ENCODE measurements at places on chromosomes 16 and 17. TPM values are rescaled to one million over a fixed set of nuclear protein-coding genes. Genes with fewer than 3 reads are reported as not detected.

- no peaks in the 10 kb centered on the region for H3K36me3 ChIP-seq
- H3K27me3 ChIP-seq: no peaks in the 10 kb centered on the region
- DNase-seq: no peak
Measured at GRCh38 chr17:83170571-83171260, 91.3 kb downstream of the METRNL start.

DNA sequence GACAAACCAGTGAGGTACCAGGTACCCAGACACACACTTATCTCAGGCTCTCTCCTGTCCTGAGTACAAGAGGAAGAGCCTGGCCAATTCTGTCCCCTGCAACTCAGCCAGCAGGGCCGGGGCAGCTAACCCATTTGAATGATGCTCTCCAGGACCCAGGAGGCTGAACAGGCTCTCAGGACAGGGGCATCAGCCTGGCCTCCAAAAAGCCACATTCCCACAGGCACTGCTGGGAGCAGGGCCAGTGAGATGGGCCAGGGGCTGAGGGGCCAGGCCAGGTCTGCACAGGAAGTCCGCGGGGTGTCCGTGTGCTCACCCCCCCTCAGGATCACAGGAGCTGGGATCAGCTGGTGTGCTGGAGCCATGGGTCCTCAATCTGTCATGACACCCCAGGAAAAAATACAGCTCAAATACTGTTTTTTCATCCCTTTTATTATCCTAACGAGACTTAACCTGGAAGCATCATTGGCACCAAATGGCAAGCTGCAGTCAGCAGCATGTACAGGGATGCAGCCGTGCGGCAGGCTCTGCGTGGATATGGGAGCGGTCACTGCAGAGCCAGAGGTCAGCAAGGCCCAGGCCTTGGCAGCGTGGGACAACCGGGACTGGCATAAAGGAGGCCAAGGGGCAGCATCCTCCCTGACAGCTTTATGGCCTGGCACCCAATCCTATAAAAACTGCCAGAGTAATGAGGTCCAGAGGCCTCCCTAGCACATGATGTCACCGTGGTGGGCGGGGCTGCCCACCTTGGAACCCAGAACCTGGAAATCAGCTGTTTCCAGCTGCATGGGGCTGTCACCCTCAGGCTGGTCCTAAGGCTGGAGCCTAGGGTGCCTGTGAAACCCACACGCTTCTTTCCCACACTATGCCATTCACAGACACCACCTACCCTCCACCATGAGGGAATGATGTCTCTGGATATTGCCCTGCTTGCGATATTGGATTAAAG lies 276.7 kb downstream of the C16orf95 start:
- peaks cover 1% of the 10 kb centered on the region for H3K27me3 ChIP-seq
- H3K36me3 ChIP-seq: no peaks in the 10 kb centered on the region
- H3K27ac ChIP-seq: no peak overlapping the region
- no peaks in the 10 kb centered on the region for H3K4me1 ChIP-seq
- no peak overlapping the region for H3K4me3 ChIP-seq

DNA sequence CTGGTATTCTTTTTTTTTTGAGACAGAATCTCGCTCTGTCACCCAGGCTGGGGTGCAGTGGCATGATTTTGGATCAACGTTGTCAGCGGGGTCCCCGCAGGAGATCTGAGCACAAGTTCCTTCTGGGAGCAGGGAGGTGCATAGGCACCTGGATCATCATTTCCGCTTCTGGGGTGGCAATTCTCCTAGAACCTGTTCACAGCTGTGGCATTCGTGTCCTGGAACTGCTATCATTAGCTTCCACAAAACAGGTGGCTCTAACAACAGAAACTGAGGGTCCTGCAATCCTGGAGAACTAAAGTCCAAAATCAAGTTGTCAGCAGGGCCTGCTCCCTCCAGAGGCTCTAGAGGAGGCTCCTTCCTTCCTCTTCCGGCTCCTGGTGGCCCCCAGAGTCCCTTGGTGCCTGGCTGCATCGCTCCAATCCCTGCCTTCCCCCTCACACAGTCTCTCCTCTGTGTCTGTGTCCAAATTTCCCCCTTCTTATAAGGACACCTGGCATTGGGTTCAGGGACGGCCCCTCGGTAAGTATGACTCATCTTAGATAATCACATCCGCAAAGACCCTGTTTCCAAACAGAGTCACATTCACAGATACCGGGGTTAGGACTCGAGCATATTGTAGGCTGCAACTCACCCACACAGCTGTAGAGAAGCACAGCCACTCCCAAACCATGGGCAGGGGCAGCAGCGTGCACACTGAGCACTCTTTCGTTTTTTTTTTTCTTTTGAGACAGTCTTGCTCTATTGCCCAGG lies 43.5 kb upstream of the KLHDC4 start:
- DNase-seq: no peak
- H3K36me3 ChIP-seq: no peaks in the 10 kb centered on the region
- no peaks in the 10 kb centered on the region for H3K27me3 ChIP-seq
- H3K4me1 ChIP-seq: no peaks in the 10 kb centered on the region
- H3K27ac ChIP-seq: no peak overlapping the region

- no peaks in the 10 kb centered on the region for H3K36me3 ChIP-seq
- DNase-seq: no peak
- no peak overlapping the region for H3K4me3 ChIP-seq
- no peaks in the 10 kb centered on the region for H3K27me3 ChIP-seq
- H3K27ac ChIP-seq: no peak overlapping the region
- no peaks in the 10 kb centered on the region for H3K4me1 ChIP-seq
Measured at GRCh38 chr16:77308163-77308561, 109.0 kb downstream of the SYCE1L start.

GRCh38 chr17:67993998-67994361 lies 2.3 kb downstream of the C17orf58 start:
- H3K36me3 ChIP-seq: no peaks in the 10 kb centered on the region
- H3K4me1 ChIP-seq: peaks cover 17% of the 10 kb centered on the region
- no peak for DNase-seq
- peak overlapping the region; percentile 86 for H3K27ac ChIP-seq
- peak overlapping the region; percentile 79 for H3K4me3 ChIP-seq
- H3K27me3 ChIP-seq: no peaks in the 10 kb centered on the region

- H3K36me3 ChIP-seq: peaks cover 4% of the 10 kb centered on the region
- no peak for DNase-seq
- no peaks in the 10 kb centered on the region for H3K4me1 ChIP-seq
Measured at GRCh38 chr16:1762879-1763520, 8.3 kb downstream of the NME3 start.

DNA sequence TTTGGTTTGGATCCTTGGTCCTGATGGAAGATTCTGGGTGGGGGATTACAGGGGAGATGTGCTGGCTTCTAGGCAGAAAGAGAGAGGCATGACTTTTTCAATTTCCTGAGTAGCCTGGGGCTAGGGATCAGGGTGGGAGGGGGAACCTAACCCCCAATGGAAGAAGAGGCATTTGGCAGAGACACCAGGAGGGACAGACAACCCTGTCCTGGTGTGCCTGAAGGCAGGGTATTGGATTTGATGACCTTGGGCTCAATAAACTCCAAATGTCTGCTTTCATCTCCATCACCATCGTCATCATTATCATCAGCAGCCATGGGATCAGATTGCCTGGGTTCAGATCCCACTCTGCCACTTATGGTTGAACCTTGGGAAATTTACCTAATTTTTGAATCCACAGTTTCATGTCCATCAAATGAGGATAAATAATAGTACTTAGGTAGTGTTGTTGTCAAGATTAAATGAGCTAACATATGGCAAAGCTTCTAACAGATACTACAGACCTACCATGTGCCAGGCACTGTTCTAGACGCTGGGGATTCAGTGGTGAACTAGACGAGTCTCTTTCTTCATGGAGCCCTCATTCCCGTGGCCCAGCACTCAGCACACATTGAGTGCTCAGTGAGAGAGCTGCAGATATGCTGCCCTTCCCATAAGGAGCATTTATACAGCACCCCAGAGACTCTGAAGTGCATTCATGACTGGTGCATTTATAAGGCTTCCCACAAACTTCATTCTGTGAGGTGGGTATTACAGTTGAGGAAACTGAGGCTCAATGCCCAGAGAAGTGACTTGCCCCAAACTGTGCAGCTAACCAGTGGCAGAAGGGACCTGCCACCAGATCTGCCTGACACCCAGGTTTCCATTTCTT lies 26.8 kb downstream of the IGFBP4 start:
- no peak for DNase-seq
- H3K4me1 ChIP-seq: no peaks in the 10 kb centered on the region
- no peaks in the 10 kb centered on the region for H3K36me3 ChIP-seq

DNA sequence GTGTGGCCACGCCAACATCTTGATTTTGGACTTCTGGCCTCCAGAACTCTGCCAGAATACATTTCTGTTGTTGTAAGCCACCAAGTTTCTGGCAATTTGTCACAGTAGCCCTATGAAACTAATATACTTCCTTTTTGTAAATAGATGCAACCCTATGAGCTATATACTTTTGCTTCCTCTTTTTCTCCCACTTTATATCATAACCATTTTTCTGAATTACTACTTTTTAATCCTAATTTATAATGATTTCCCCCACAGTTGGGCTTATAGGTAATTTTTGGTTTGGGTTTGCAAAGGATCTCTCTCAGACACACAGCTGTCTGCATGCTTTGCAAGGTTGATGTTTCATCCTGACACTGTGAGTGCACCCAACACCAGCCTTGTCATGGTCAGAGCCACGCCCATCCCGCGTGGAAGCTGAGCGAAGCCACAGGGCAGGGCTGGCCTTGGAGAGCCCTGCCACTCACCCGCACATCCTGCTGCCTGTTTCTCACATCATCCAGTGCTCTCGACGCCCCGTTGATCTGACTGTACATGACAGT lies 5.8 kb downstream of the TRIM25 start:
- no peak overlapping the region for H3K4me3 ChIP-seq
- H3K27ac ChIP-seq: peak overlapping the region; percentile 10
- peak; percentile 77 for DNase-seq
- H3K27me3 ChIP-seq: no peaks in the 10 kb centered on the region

DNA sequence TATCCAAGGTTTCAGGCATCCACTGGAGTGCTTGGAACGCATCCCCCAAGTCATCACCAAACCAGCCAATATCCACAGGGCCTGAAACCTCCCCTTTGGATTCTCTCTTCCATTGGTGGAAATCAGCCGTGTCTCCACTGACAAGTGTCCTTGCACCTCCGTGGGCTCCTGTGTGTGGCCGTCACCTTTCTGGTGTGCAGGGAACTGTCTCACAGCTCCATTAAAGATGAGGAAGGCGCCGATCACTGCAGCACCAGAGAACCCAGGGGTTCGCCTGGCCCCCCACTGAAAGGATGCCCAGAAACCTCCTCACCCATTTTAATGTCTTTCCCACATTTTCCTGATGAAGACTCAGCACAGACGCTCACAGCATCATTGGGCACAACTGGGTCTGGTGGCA lies 17.8 kb upstream of the METRNL start:
- H3K36me3 ChIP-seq: no peaks in the 10 kb centered on the region
- H3K4me3 ChIP-seq: no peak overlapping the region
- H3K27ac ChIP-seq: no peak overlapping the region
- no peaks in the 10 kb centered on the region for H3K27me3 ChIP-seq
- no peak for DNase-seq

- no peak overlapping the region for H3K4me3 ChIP-seq
- no peaks in the 10 kb centered on the region for H3K4me1 ChIP-seq
- H3K36me3 ChIP-seq: no peaks in the 10 kb centered on the region
Measured at GRCh38 chr16:35628976-35629375, 2169.6 kb downstream of the TP53TG3F start.

DNA sequence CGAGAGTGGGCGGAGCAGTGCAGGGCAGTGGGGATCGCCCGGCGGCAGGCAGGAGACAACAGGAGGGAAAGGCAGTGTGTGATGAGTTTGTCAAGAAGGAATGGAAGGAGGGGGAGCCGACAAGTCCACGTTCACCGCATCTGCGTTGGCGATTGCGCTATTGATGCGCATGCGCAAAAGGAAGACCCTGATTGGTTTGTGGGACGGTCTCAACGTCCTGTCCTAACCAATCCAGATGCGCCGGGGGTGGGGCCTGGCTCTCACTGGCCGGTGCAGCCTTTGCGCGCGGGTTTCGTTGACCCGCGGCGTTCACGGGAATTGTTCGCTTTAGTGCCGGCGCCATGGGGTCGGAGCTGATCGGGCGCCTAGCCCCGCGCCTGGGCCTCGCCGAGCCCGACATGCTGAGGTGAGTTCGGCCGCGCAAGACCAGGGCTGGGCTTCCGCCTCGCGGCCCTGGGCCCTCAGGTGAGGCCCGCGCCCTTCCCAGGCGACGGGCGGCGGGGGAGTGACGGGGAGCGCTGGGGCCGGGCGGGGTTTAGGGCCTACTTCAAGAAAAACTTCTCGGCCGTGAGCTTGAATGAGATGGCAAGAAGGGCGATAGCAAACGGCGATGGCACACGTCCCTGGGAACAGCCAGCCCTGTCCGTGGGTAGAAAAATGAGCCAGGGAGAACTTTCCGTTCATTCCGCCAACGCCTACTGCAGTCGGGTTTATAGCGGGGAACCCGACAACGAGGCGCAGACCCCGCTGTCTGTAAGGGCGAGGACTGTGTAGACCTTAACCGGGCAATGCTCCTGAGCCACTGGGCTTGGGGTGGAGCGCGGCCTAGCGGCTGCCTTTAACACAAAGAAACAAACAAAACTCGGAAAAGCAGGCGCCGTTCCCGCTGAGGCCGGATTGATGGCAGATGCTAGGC lies at the start of gene ORC6:
TSS of gene ORC6 (plus strand) at position 295 of the 916 bp plus-strand sequence. CDS start at position 342, 47 bp downstream.
- peak; percentile 99 for DNase-seq
- H3K4me1 ChIP-seq: peaks cover 36% of the 10 kb centered on the region
- peak within 1 kb of the TSS; percentile 96 for H3K27ac ChIP-seq
- H3K36me3 ChIP-seq: no peaks in the 10 kb centered on the region
- H3K27me3 ChIP-seq: no peaks in the 10 kb centered on the region

DNA sequence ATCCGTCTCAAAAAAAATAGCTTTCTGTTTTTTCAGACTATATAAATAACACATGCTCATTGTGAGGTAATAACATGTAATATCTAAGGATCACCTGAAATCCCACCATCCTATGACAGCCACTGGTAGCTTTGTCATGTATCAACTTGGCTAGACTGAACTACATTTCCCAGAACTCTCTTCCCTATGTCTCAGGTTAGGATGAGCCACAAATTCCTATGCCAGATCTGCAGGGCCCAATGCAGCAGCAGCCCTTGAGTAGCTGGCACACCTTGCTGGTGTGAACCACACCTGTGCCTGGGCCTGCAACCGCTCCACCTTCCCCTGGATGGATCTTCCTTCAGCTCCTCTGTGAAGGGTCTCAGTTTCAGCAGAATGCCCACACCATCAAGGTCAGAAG lies 28.1 kb downstream of the OGFOD1 start:
- H3K4me1 ChIP-seq: peaks cover 36% of the 10 kb centered on the region
- no peak for DNase-seq
- H3K36me3 ChIP-seq: peaks cover 14% of the 10 kb centered on the region
- H3K27ac ChIP-seq: peak overlapping the region; percentile 14
- no peaks in the 10 kb centered on the region for H3K27me3 ChIP-seq

Gene AOC2
- 1.6 TPM for polyA plus RNA-seq

Gene SCNN1G
- 0.08 TPM for polyA plus RNA-seq

Gene PPP1R1B
- 1.6 TPM for polyA plus RNA-seq

Gene ASGR1
- polyA plus RNA-seq: 0.08 TPM

Gene ODAD4
- polyA plus RNA-seq: 0.63 TPM

All from psoas muscle (tissue), 8 donors.